ENCODE measurements at places on chromosomes 2 and 18. TPM values are rescaled to one million over a fixed set of nuclear protein-coding genes. Genes with fewer than 3 reads are reported as not detected.

The TMEM87B gene
- 17.7 TPM for total RNA-seq

The PROC gene
- total RNA-seq = not detected

The CNTNAP5 gene
- total RNA-seq = not detected

The GCKR gene
- total RNA-seq = 0.44 TPM

The ASB18 gene
- total RNA-seq = not detected

The SGPP2 gene
- total RNA-seq = 59.4 TPM

The OSBPL1A gene
- total RNA-seq = 13.3 TPM

The NEU2 gene
- not detected for total RNA-seq

The CAPN14 gene
- 266 TPM for total RNA-seq

The GALNT14 gene
- total RNA-seq = 23.7 TPM

The SLC25A52 gene
- total RNA-seq = not detected

The PRSS56 gene
- not detected for total RNA-seq

The SDC1 gene
- total RNA-seq = 517 TPM

The REG3A gene
- not detected for total RNA-seq

The FSHR gene
- total RNA-seq = not detected

The ATP6V1B1 gene
- total RNA-seq = not detected

The ACMSD gene
- not detected for total RNA-seq

The COLEC12 gene
- 1.4 TPM for total RNA-seq

The TXNDC2 gene
- total RNA-seq = not detected

The GALNT1 gene
- total RNA-seq = 50.7 TPM

The MOGAT1 gene
- total RNA-seq = not detected

The DLGAP1 gene
- total RNA-seq = 0.09 TPM
